ENCODE measurements at places on chromosomes 11 and 22.

GRCh38 chr11:112367461-112367860 lies 106.8 kb upstream of the PLET1 start:
- DNase-seq, result no peak

DNA sequence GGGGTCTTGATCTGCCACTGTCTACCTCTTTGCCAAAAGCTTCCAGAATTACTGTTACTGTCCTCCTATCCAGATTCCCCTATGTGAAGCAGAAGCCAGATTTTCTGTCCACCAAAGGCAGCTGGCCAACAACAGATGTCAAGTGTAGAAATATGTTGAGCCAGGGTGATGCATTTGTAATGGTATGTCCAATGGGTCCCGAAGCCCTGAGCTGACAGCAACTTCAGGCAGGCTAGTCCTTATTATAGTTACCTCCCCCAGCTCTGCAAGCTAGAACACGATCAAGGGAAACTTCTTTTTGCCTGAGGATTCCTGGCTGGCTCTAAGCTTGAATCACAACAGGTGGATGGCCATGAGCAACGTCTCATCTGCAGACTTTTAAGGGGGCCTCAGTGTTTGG lies 10.2 kb downstream of the PAMR1 start:
- no peak for DNase-seq

DNA sequence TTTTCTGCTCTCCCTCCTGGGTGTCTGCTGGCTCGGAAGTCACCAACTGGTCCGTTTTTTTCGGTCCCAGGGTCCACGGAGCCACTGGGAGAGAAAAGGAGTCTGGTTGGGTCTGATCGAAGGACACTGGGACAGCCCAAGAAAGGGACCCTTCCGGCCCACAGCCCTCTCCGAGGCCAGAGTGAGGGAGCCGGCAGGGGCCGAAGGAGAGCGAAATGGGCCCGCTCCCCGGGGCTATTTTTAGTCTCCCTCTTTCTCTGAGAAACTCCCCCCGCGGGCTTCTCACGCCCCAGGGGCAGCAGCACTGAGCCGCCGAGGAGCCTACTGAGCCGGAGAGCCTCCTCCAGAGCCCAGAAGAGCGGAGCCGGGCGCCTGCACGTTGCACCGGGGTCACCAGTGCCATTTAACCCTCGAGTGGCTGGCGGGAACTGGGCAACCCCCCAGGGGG lies 1.9 kb downstream of the ESAM start:
- no peak for DNase-seq

DNA sequence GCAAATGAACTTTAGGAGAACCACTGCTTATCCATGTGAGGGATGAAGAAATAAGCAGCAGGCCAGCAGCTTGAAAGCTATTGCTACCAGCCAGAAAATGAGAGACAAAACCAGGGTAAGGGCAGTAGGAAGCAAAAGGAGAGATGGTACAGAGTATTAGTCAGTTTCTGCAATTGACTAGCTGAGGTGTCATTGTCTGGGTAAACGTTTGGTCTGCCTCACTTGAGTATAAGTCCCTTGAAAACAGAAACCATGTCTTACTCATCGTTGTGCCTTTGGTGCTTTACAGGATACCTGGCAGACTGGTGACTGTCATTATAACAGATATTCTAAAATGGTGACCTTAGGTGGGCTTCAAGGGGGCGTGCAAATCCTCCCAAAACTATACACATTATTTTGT lies 63.9 kb upstream of the USP47 start:
- DNase-seq, result no peak

DNA sequence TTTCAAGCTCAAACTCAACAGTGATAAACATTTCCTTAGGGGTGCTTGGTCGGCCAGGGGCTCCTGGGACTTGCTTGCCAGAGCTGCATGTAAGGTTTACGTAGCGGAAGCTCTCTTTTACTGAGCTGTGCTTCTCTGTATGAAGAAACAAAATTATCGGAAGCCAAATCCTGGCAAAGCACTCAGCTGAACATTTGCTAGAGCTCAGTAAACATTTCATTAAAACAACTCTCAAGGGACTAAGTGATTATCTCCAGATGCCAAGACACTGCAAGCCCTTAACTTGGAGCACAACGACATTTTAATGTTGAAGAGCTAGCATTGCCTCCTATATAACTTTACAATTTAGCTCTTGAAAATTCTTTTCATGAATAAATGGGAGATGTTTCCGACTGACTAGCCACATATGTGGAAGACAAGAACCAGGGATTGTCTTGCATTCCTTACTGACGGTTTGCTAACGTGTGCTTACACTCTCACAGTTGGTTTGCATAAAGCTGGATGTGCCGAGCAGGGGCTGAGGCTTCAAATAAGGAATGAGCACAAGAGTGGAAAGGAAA lies 43.4 kb downstream of the SCUBE2 start:
- DNase-seq, result no peak

DNA sequence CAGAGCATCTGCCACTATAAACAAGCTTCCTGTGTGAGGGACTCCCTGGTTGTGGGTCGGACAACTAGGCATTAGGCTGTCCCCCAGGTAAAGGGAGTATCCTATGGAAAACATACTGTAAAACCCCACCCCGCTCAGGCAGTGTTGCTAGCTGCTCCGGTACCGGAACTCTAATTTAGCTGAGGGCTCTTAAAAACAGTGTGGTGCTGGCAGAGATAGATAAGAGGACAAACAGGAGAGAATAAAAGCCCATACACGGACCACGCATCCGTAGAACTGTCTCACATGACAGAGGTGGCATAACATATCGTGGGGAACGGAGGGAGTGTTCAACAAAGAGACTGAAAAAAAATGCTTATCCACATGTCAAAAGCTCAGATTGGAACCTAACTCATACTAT lies 3.4 kb upstream of the MOGAT2 start:
- DNase-seq, result no peak

- DNase-seq, result no peak
Measured at GRCh38 chr22:37563153-37564081, 3.1 kb downstream of the CDC42EP1 start.

DNA sequence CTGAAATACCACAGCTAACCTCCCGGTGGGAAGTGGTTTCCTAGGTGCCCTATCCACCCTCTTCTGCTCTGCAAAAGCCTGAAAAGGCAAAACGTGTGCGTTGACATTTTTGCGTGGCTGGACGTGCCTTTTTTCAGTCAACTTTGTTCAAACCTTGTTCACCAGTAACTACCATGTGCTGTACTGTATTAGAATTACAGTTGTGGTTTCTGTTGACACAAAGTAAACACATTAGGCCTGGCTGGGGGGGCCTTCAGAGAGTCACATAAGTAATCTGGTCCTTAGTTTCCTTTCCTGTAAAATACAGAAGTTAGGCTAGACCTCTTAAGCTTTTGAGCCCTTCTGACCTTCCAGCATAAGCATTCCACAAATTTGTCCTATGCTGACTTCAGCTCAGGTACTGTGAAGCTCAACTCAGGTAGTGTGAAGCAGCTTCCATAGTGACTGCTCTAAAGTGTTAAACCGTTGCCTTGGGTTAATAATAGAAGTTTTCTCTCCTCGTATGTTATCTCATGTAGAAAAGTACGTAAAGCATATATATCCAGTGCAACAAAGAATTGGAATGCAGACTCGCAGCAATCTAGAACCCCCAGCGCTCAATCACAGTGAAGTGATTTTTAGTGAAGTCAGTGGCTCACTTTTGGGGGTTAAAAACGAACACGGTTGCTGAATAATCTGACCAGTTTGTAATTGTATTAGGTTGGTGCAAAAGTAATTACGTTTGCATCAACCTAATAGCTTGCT lies 1.8 kb downstream of the EWSR1 start:
- no peak for DNase-seq

DNA sequence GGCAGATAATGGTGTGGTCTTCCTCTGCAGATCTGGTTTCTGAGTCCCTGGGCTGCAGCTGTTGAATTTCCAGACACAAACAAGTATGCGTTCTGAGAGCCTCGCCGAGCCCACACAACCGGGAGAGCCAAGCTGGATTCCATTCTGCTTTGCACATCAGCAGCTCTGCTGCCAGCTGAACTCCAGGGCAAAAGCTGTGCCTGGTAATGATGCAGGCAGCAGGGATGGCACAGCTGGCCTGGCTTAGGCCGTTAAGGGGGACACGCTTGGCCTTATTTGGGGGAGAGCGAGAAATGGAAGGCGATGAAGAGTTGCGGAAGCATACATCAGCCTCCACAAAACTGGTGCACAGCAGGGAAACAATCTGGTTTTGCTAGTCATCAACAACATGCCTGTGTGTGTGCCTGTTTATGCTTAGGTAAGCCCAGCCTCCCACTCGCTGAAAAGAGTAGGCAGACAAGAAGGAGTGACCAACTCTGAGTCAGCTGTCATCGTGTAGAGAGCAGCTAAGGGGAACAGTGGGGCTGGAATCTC lies 25.1 kb downstream of the ADAMTS8 start:
- DNase-seq, result no peak

- no peak for DNase-seq
Measured at GRCh38 chr11:134206185-134206584, 17.6 kb downstream of the NCAPD3 start.

- no peak for DNase-seq
Measured at GRCh38 chr11:129141748-129142523, 50.2 kb downstream of the ARHGAP32 start.
